Stimulated activated CD4-positive, alpha-beta T cell treated with anti-CD3 and anti-CD28 coated beads, TNF-alpha, amount 100 ng/mL, for 24 hours (primary cell): ENCODE measurements at places on chromosomes 7 and 10.

DNA sequence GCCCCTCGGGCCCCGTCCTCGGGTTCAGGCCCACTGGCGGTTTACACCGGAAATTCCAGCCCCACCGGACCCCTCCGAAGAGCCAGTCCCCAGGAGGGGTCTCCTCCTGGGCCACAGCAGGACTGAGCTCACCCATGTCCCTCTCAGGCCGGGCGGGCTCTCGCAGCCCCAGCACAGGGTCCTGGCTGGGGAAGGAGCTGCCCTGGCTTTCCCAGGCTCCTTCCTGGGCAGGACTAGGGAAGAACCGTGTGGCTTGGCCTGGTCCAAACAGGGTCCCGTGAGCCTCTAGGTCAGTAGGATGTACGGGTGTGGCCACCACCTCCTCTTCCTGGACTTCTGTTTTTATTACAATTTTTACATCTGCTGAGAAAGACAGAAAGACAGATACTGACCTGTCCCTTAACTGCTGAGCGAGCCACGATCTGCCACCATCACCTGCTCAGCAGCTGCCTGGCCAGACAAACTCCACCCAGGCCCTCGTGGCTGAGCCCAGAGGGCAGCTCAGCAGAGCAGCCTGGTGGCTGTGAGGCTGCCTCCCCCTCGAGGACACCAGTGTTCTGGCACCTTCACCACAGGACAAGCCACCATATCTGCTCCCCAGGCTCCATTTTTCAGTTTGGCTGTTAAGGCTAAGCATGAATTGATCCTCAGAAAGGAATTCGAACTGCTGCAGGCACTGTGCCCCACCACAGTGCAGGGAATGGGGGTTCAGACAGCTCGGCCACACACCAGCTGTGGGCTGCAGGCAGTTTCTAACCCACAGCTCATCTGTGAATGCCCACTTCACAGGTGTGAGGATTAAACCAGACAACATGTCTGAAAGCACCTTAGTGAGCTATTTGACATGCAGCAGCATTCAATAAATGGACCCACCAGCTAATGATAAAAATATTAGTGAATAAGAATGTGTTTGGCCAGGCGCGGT is 14.5 kb upstream of the ZNF777 start:
- DNase-seq = no peak

GRCh38 chr7:132103718-132104117 is 472.6 kb downstream of the PLXNA4 start:
- no peak for DNase-seq

GRCh38 chr10:113992471-113993011 is 51.1 kb upstream of the ADRB1 start:
- DNase-seq = no peak

GRCh38 chr10:21758239-21758638 is 224.2 kb downstream of the MLLT10 start:
- no peak for DNase-seq

GRCh38 chr7:27173956-27174873 is at the start of gene HOXA10:
TSS of gene HOXA10 (minus strand) at chr7:27174320. CDS start at chr7:27174306, 14 bp downstream.
- no peak for DNase-seq

- peak; percentile 9 for DNase-seq
These were observed 48.3 kb upstream of the FAM171A1 start for GRCh38 chr10:15419279-15419874.
